Stimulated activated CD4-positive, alpha-beta T cell treated with anti-CD3 and anti-CD28 coated beads, Interleukin-15, amount 100 ng/mL, for 1 hour (primary cell): ENCODE measurements at places on chromosomes 2 and 18.

DNA sequence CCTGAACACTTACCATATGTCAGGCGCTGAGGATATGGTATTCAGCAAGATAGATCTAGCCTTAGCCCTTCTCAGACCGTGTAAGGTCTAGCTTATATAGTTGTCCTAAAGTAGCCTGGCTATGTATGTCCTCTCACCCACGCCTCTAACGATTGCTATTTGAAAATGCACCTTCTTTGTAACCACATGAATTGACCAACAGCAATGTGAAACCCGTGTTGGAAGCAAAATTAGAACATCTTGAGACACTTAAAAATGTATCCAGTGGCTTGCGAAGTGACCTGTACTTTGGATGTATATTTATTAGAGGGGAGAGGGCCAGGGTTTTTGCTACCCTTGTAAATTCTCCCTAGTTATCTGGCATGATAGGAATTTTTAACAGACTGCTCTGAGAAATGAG, 860.0 kb upstream of the ZEB2 start:
- no peak for DNase-seq

DNA sequence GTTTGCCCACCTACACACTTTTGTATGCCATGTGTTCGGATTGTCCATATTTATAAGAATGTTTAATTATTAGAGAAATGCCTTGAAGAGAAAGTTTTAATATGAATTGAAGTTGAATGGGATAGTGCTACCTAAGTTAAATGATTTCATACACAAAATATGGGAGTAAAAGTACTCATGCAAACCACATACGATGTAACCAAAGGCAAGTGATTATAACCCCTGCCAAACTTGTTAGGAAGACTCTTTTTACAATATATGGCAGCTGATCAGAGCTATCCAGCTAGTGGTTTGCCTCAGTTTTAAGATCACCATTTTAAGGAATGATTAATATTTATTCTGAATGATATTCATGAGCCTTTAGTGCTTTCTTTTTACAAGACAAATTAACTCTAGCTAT, 106.7 kb downstream of the MYO1B start:
- DNase-seq: no peak

GRCh38 chr2:233938676-233939370, 21.6 kb downstream of the TRPM8 start:
- no peak for DNase-seq

- DNase-seq: no peak
Measured at GRCh38 chr2:119523383-119523951, 816 bp downstream of the SCTR start.

- DNase-seq: no peak
Measured at GRCh38 chr2:145690183-145690778, 1170.4 kb upstream of the ZEB2 start.

GRCh38 chr2:237501892-237502513, 15.0 kb downstream of the MLPH start:
- no peak for DNase-seq
